ENCODE measurements at places on chromosomes 12 and 14.
A peak's percentile ranks its signal among the peaks of the same experiment; 100 is the strongest.

- DNase-seq: no peak
Observed at GRCh38 chr12:49952391-49953055, 2.0 kb downstream of the AQP2 start.

DNA sequence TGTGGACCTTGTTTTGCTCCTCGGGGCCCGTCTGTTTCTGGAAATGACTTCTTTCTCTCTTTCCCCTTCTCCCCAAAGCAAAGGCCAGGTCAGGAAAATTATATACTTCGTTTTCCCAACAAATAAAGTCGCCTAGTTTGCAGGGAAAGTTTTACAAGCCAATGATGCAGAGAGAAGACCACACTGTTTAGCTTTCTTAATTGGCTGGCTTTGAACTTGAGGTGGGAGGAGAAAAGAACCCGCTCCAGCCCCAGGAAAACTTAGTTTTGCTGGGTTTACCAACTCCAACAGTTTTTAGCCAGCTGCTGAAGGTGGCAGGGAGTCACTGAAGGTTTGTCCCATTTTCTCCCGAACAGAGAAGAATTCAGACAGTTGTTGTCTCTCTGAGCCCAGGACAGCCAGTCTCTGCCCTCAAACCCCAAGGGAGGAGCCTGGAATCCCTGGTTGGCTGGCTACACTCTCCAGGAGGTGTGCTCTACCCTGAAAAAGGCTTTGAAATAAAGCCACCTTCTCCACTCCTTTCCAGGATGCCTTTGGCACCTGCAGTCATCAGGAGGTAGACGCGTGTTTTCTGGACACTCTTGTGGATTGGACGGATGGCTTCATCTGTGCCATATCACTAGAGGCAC lies 24.8 kb downstream of the BCL11B start:
- DNase-seq: no peak

GRCh38 chr14:96205059-96205977 lies 679 bp downstream of the BDKRB2 start:
- no peak for DNase-seq

- DNase-seq: no peak
Observed at GRCh38 chr12:21615431-21615830, 10.8 kb upstream of the GYS2 start.

GRCh38 chr14:74488786-74489397 lies 4.2 kb downstream of the NPC2 start:
- DNase-seq: no peak

DNA sequence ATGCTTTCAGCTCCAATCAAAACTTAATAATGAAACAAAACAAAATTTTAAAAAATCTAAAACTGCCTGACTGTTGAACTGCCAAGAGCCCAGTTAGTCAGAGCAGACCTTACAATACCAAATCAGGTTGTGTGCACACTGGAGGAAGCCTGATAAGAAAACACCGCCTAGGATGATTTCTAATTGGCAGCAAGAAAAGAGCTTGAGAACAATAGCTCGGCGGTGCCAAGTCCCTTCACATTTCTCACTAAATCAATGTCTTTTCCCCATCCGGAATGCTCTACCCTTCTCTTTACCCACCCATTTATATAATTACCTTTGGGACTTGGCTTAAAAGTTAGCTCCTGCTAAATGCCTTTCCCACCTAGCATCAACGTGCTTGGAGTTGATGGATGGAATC lies 256.7 kb downstream of the C12orf75 start:
- no peak for DNase-seq

DNA sequence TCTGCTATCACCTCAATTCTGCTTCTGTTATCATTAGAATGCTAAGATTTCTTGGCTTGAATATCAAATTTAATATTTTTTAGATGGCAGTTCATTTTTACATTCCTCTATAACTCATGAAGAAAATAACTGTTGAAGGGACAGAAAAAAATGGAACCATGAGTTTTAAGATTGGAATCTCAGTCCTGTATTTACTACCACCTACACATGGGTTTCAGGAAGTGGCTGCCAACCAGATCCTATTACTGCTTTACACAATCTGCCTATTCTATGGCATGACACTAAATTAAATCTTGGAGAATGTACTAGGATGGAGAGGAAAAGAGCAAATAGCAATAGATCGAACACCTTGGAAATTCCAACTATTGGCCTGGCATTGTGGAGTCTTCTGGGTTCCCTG lies 140.8 kb downstream of the DUSP6 start:
- DNase-seq: no peak

GRCh38 chr12:1533602-1534304 lies 60.6 kb downstream of the FBXL14 start:
- peak; percentile 84 for DNase-seq

GRCh38 chr12:129106772-129107171 lies 253.5 kb downstream of the GLT1D1 start:
- DNase-seq: no peak

DNA sequence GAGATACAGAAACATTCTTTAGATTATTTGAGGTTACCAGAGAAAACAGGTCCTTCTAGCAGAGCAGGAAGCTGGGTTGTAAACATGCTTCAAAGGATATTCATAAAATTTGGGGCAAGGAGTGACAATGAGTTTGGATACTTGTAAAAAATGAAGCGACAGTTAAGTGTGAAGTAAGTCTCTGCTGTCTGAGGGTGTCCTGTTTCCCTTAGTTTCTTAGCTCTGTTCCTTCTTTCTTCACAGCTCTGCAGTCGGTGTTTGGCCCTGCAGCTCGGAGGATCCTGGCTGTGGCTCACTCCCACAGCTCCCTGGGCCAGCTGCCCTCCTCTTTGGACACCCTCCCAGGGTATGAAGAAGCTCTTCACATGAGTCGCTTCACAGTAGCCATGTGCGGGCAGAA lies 10.8 kb downstream of the TMEM52B start:
- no peak for DNase-seq

- no peak for DNase-seq
Observed at GRCh38 chr12:51844854-51845253, 3.7 kb downstream of the FIGNL2 start.

GRCh38 chr14:61153914-61154545 lies 127.1 kb downstream of the TMEM30B start:
- no peak for DNase-seq

DNA sequence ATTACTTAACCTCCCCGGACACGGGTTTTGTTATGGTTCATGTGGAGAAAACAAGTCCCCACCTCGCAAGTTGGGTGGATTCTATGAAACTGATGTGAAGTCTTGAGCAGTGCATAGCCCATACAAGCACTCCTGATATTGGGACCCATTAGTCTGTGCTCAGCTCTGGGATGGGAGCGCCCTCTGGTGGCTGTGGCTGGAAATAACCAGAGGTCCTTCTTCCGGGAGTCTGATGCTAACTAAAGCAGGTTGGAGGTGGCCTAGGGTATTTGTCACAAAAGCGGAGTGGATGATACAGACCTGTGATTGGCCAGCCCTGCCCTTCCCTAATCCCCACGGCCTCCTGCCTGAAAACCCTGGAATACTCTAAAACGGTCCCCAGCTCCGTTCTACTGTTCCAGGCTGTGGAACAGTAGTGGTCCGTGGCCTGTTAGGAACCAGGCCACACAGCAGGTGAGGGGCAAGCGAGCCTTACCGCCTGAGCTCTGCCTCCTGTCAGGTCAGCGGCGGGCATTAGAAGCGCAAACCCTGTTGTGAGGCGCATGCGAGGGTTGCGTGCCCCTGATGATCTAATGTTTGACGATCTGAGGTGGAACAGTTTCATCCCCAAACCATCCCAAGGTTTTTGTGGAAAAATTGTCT lies 6.4 kb downstream of the SLC48A1 start:
- peak; percentile 96 for DNase-seq

DNA sequence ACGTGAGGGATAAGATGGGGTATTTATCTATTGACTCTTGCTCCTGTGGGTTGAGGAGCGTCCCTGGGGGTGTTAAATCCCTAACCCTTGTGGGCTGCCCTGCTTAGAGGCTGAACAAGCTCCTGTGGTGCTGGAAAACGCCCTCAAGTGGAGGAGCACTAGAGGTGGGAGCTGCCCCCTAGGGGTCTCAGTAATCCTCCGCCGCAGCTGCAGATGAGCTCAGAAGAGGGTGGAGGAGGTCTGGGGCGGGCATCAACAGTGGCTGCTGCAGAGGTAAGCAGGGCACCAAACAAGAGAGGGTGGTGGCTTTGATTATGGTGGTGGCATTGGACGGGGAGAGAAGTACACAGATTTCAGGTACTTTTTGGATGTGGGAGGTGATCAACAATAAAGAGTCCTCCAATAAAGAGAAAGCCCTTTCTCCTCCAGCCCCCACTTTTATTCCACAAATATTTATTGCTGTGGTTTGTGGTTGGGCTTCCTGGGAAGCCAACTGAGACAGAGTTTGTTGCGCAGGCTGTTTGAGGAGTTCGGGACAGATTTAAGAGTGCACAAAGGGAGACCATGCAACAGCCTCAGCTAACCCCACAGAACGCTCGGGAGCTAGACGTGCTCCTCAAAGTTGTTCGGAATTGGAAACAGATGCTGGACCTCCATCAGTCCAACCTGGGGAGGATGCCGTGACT lies 179.9 kb downstream of the ADCK1 start:
- DNase-seq: no peak

GRCh38 chr14:85634205-85634604 lies 104.3 kb downstream of the FLRT2 start:
- DNase-seq: no peak

- DNase-seq: peak; percentile 64
Observed at GRCh38 chr14:68779761-68780323, 13.0 kb downstream of the ZFP36L1 start.

- DNase-seq: no peak
Observed at GRCh38 chr14:103555559-103556337, 6.7 kb downstream of the BAG5 start.

DNA sequence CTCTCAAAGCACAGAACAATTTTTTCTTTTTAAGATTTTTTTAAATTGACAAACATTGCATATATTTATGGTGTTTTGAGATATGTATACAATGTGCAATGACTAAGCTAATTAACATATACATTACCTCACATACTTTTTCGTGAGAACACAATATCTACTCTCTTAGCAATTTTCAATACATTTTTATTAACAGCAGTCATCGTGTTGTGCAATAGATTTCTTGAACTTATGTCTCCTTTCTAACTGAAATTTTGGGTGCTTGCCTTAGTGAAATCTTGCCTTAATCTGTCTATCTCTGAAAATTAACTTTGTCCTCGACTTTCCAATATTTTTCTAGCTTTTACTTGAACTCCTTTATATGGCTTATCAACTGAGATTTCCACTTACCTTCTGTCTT lies 6.8 kb downstream of the OR10A7 start:
- no peak for DNase-seq

- DNase-seq: no peak
Observed at GRCh38 chr14:94374116-94374515, 14.3 kb downstream of the SERPINA1 start.

GRCh38 chr12:50249464-50250182 lies 33.7 kb downstream of the LIMA1 start:
- no peak for DNase-seq

- no peak for DNase-seq
Observed at GRCh38 chr14:90574188-90575131, 177.6 kb downstream of the CALM1 start.

- DNase-seq: no peak
Observed at GRCh38 chr12:101172316-101172715, 37.7 kb downstream of the SLC5A8 start.

All from stimulated activated effector memory CD8-positive, alpha-beta T cell treated with anti-CD3 and anti-CD28 coated beads, Interleukin-12 subunit alpha, Interleukin-12 subunit beta, amount 100 ng/mL, for 72 hours (primary cell).